Muscle of arm (tissue), 14 donors: ENCODE measurements at places on chromosomes 1 and 21. TPM values are rescaled to one million over a fixed set of nuclear protein-coding genes. Genes with fewer than 3 reads are reported as not detected.

Gene UBL4B
- polyA plus RNA-seq = not detected

- no peak for DNase-seq
These were observed 29.3 kb downstream of the CRYZ start for GRCh38 chr1:74703386-74704182.

GRCh38 chr1:199243423-199244061 lies 604.7 kb downstream of the PTPRC start:
- DNase-seq = no peak

DNA sequence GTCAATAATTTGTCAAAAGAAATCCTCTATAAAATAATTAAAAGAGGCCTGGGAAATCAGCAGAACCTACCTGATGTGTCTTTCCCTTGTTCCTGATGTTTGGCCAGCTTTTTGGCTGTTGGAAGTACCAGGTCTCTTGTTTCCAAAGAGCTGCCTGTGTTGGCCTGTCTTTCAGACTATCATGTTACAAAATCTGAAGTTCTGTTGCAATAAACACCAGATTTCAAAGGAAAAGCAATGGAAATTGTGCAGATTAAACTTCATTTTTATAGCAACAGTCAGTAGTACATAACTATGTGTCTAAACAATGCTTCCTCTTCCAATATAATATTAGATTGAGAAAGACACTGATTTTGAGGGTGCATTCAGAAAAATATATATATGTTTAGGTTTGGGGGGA lies 647.2 kb upstream of the CXADR start:
- DNase-seq = no peak

Gene HES5
- polyA plus RNA-seq = not detected

GRCh38 chr1:223549740-223550139 lies 115.8 kb downstream of the CAPN8 start:
- DNase-seq = no peak

DNA sequence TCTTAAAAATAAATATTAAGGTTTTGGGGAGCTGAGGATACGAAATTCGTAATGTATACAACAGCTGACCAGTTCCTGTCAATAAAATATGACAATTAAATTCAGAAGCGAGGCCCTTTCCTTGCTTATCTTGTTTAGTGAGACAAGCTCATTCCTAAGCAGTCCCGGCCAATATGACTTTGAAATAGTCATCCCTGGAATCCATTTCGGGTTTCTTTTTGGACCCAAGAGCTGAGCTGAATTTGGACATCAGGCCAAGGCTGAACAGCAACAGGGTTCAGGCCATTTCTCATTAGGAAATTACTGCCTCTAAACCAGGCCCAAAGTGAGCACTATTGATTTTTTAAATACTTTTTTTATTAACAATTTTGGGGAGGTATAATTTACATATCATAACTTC lies 17.3 kb upstream of the FMN2 start:
- no peak for DNase-seq

DNA sequence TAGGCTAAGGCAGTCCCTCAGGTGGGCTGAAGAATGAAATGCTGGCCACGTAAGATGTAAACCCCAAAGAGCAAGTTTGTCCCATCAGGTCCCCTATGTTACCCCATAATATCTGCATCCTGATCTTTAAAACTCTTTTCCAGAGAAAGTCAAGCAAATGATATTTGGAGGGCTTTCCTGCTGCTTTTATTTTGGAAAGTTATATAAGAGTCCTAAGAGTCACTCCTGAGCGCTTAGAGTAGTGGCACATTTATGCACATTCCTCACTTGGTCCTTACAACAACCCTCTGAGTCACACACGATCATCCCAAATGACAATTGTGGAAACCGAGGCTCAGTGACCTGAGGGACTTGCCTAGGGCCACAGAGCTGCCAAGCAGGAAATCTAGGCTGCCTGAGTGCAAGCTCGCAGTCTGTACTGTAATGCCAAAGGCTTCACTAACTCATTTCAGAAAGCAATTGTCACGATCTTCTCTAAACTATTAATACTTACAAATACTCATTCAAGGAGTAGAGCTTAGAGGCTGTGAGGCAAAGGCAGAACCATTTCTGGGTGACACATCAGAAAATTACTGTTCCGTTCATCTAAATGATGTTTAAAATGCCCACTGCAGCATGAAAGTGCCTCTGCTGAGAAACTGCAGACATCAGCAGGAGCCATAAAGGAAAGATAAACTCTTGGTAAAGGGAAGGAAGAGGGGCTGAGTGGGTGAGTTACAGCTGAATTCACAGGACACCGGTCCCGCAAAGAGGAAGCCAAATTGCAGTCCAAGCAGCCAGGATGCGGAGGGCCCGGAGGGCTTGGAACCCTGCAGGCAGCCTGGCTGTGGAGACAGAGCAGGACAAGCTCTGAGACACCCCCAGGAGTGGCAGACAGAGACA lies 30.8 kb downstream of the CAPZB start:
- DNase-seq = no peak
